Thoracic aorta (tissue), 2 donors: ENCODE measurements at places on chromosomes 3 and 15.

GRCh38 chr15:23758891-23759290 lies 71.8 kb upstream of the NDN start:
- no peak for DNase-seq

- DNase-seq: no peak
Observed at GRCh38 chr3:106333911-106334618, 465.3 kb upstream of the CBLB start.

- DNase-seq: no peak
Observed at GRCh38 chr3:15361494-15362214, 29.3 kb upstream of the SH3BP5 start.

DNA sequence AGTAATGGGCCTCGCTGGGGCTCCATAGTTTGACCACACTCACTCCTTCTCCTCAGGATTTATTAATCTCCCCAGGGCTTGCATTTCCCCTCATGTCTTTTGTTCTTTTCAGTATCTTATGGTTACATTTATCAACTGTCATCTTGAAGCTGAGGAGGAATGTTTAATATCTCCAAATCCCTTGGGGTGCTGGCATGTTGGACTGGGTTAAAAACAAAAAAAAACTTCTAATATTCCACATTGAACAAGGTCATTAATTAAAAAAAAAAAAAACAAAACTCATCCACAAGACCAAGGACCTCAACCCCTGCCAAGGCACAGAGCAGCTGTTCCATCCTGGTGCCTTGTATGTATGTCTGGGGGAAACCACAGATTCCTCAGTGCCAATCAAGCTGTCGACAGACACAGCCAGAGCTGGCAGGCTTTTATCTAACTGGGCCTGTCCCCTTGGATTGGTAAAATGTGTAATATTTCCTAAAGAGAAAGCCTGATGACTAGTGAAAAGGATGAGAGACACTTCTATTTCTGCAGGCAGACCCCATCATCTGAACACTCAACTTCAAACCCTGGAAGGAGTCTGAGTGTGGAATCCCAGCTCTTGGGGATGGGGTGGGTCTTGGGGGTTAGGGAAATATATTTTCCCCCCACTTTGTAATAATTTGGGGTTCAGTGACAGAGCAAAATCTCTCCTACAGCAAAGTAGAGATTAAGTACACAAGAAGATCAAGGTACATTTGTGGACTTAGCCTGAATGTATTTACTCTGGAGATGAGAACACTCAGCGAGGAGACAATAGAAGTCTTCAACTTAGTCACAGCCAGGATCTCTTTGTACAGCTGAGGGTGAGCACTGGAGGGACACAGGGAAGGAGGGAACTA lies 69.1 kb downstream of the TTC23 start:
- DNase-seq: no peak

- DNase-seq: no peak
Observed at GRCh38 chr3:102614021-102614569, 179.3 kb downstream of the ZPLD1 start.

DNA sequence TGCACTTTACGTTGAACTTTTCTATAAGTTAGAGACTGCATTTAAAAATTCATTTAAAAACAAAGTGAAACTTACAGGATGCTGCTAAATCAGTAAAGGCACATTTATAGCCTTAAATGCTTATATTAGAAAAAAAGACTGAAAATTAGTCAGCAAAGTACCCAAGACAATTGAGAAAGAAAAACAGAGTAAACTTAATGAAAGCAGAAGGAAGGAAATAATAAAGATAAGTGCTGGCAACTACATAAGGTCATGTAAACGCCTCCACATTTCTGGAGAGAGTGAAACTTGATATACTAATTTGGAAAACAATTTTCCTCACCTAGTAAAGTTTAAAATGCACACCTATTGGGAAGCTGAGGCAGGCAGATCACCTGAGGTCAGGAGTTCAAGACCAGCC lies 58.2 kb upstream of the ACAN start:
- no peak for DNase-seq

- no peak for DNase-seq
Observed at GRCh38 chr3:96814651-96815567, 515 bp downstream of the EPHA6 start.

- no peak for DNase-seq
Observed at GRCh38 chr3:53708001-53708621, 138.1 kb downstream of the CHDH start.

- no peak for DNase-seq
Observed at GRCh38 chr15:85129881-85130280, 148.2 kb downstream of the PDE8A start.

DNA sequence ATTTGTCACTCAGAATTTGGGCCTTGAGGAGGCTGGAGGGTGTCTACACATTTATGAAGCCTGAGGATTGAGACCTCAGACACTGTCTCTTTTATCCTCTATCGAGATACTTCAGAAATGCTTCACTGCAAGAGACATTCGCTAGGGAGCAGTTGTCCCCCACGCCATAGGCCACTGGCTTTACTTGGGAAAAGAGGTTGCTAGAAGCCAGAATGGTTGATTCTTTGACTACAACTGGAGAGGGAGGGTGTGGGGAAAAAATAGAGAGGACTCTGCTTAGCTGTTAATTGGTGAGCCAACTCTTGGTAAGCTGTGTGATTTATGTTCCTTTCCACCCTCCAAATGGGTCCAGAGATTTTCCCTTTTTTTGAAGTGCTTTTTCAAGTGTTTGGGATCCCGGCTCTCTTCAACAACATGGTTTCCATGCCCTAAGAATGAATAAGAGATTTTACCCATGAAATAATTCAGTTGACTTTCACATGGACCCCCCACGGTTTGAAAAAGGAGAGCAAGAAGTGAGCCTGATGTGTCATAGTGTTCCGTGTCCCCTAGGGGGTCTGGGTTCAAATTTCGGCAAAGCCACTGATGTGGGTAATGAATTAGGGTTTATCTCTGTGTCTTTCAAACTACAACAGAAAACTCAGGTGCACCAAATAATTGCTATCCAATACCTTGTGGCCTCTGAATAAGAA lies 2.7 kb downstream of the BOC start:
- DNase-seq: no peak

DNA sequence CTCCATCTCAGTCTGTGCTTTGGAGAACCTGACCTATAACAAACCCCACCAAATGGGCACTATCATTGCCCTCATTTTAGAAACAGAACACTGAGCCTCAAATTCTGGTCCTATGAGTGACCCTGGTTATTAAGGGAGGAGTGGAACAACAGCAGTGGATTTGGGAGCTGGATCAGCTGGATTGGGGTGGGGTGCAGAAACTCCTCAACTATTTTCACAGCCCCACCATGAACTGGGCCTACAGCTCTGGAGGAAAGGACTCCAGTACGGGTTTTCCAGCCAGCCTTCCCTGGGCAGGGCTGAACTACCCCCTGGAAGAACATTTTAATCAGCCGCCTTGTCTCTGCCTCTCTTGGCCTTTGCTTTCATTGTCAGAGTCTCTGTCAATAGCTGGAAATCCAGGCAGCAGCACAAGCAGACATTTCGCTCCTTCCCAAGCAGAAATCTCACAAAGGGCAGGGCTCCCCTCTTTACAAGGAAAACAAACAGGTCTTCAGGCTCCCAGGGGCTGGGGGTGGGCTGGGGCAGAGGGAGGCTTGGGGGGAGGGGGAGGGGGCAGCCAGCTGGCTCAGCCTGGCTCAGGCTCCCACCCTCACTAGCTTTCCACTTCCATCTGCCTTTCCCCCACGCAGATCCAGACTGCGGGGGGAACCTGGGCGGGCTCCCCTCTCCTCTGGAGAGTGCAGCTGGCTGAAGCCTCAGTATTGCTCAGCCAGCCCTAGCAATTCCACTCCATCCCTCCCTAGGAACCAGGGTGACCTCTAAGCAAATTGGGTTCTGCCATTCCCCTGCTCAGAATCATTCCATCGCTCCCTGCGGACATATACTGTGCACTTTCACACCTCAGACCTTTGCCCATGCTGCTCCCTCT lies 13.7 kb upstream of the TLE3 start:
- no peak for DNase-seq

DNA sequence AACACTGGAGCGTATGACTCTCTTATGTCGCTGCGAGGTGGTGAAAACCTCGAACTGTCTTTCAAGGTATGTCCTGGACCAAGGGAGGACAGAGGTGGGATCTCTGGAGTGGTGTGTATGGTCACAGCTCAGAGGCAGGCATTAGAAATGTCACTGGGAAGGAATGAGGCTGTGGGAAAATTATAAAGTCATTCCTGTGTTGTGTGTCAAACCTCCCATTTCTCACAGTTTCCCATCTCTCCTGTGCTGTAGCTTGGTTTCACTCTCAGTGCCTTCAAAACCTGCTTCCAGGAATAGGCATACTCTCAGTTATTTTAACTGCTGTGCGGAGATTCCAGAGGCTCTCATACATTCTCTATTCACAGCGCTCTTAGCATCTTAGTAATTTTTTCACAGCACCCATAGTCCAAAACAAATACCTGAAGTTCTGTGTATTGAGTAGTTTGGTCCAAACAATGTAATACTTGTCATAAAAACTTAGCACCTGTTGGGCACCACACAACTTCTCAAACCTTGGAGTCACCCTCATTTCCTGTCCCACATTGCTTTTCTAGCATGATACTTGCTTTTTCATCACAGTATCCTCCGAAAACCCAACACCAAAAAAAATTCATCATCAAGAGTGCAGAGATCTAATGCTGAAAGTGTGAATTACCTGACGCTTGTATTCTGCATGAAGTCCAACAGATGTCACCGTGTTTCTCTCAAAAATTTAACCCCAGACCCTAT lies 36.9 kb downstream of the GALNT15 start:
- no peak for DNase-seq

DNA sequence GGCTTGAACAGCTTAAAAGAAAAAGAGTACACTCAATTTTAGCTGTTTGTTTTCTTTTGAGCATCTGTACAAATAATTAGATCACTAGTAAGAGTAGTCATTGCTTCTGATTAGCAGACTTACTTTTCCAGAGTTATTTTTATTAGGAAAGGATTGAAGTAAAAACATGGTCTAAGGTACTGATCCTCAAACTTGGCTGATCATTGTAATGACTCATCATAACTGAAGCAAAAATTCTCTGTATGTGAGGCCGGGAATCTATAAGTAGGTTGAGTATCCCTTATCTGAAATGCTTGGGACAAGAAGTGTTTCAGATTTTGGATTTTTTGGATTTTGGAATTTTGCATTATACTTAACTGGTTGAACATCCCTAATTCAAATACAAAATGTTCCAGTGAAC lies 12.4 kb downstream of the NMD3 start:
- DNase-seq: no peak

DNA sequence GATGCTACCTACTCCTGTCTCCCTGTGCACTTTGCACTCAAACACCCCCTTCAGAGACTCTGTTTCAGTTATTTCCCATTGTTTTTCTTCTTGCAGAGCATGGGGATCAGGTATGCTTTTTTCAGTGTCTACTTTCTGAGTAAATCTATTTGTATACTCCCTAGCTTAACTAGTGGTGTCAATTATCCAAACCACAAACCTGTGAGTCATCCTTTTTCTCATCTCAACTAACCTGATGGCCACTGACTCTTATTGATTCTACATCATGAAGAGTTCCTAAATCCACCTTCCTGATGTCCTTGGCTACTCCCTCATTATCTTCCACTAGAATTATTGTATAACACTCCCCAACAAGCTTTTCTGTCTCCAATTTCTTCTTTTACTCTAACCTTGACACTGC lies 68.0 kb downstream of the DIPK2A start:
- DNase-seq: no peak

DNA sequence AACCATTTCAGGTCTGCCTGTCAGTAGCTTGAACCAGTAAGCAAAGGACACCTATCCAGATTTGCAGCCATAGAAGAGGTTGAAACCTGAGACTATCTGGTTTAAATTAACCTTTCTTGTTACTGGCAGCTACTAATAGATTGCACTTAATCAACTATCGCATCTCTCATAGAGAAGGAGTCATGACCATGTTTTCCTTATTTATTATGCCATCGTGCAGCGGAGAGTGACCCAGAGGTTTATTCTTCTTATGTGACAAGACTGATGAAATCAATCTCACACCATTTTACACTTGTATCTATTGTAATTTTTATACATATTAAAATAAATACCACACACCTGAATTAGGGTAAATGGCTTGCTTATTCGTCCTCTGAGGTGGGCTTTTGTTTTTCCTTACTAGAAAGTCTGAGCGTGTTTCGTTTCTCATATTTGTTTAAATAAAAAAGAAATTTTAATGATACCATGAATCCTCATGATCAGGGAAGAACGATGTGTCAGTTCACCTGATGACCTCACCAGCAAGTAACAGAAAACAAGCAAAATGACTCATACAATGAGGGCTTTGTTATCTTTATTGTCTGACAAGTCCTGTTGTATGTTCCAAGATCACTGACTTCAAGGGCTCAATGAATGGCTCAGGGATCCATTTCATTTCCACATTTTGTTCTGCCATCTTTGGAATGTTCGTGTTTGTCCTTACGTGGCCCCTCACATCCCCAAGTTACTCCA lies 379.5 kb upstream of the DPH6 start:
- no peak for DNase-seq

- no peak for DNase-seq
Observed at GRCh38 chr3:176521531-176522175, 675.6 kb downstream of the TBL1XR1 start.

DNA sequence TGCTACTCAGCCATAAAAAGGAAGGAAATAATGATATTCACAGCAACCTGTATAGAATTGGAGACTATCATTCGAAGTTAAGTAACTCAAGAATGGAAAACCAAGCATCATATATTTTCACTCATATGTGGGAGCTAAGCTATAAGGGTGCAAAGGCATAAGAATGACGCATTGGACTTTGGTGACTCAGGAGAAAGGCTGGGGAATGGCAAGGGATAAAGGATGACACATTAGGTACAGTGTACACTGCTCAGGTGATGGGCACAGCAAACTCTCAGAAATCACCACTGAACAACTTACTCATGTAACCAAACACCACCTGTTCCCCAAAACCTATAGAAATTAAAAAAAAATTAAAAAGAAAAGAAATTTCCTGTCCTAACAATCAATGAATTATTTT lies 42.7 kb downstream of the ALCAM start:
- DNase-seq: no peak

DNA sequence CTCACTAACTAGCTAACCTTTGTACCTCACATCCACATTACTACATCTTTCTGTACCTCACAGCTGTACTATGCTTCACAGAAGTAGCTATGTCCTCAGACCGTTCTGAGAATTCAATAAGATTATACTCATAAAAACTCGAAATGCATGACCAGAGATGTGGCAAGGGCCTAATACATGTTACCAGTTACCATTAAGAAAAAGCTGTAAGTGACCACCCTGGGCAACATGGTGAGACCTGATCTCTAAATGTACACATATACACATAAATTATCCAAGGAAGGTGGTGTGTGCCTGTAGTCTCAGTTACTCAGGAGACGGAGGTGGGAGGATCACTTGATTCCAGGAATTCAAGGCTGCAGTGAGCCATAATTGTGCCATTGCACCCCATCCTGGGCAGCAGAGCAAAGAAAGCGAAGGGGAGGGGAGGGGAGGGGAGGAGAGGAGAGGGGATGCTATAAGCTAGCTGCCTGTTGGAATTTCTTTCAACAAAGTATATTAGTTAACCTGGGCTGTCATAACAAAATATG lies 482.6 kb upstream of the ZNF717 start:
- no peak for DNase-seq

DNA sequence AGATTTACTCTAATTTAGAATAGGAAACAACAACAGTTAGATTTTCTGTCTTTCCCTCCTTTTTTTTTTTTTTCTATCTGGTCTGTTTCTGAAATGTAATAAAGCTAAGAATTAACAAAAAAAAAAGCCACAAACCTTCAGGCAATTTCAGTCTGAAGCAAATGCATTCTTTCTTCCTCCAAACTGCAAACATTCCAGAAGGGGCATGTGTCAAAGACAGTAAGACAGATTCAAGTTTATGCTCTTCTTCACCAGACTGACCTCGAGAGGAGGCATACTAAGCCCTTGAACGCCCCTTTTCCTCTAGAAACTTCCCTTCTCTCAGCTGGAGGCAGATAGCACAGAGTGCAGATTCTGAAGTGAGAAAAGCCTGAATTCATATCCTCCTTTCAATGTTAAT lies 654.6 kb upstream of the LMCD1 start:
- DNase-seq: no peak
